ENCODE measurements at places on chromosomes 5 and 9. TPM values are rescaled to one million over a fixed set of nuclear protein-coding genes. Genes with fewer than 3 reads are reported as not detected.

- no peak overlapping the region for H3K27ac ChIP-seq
- no peak overlapping the region for H3K4me3 ChIP-seq
- no peaks in the 10 kb centered on the region for H3K4me1 ChIP-seq
- H3K27me3 ChIP-seq, result no peaks in the 10 kb centered on the region
Observed at GRCh38 chr5:4020400-4020799, 424.8 kb downstream of the IRX1 start.

DNA sequence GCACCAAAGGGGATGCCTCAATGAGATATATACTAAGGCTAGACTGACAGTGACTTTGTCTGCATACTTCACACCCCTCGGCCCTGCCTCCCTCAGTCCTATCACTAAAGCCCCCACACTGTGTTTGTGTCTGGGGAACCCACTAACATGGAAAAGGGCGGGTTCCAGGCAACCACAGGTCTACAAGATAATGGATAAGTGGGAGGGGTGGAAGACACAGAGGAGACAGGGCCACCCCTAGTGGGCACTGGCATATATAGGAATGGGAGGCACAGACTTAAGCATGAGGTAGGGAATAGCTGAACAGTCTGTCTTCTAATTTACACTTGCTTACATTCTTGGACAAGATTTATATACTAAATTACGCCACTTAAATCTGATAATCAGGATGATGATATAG, 74.0 kb downstream of the SLIT3 start:
- H3K4me1 ChIP-seq, result peaks cover 4% of the 10 kb centered on the region
- DNase-seq, result no peak
- H3K27ac ChIP-seq, result no peak overlapping the region
- no peaks in the 10 kb centered on the region for H3K36me3 ChIP-seq
- no peaks in the 10 kb centered on the region for H3K27me3 ChIP-seq

GRCh38 chr9:116987721-116988485, 300.8 kb downstream of the TRIM32 start:
- no peak overlapping the region for H3K27ac ChIP-seq
- no peaks in the 10 kb centered on the region for H3K36me3 ChIP-seq
- no peak overlapping the region for H3K4me3 ChIP-seq

- no peak overlapping the region for H3K27ac ChIP-seq
- no peak overlapping the region for H3K4me3 ChIP-seq
- H3K4me1 ChIP-seq, result no peaks in the 10 kb centered on the region
Observed at GRCh38 chr5:662751-663435, 30.3 kb downstream of the TPPP start.

DNA sequence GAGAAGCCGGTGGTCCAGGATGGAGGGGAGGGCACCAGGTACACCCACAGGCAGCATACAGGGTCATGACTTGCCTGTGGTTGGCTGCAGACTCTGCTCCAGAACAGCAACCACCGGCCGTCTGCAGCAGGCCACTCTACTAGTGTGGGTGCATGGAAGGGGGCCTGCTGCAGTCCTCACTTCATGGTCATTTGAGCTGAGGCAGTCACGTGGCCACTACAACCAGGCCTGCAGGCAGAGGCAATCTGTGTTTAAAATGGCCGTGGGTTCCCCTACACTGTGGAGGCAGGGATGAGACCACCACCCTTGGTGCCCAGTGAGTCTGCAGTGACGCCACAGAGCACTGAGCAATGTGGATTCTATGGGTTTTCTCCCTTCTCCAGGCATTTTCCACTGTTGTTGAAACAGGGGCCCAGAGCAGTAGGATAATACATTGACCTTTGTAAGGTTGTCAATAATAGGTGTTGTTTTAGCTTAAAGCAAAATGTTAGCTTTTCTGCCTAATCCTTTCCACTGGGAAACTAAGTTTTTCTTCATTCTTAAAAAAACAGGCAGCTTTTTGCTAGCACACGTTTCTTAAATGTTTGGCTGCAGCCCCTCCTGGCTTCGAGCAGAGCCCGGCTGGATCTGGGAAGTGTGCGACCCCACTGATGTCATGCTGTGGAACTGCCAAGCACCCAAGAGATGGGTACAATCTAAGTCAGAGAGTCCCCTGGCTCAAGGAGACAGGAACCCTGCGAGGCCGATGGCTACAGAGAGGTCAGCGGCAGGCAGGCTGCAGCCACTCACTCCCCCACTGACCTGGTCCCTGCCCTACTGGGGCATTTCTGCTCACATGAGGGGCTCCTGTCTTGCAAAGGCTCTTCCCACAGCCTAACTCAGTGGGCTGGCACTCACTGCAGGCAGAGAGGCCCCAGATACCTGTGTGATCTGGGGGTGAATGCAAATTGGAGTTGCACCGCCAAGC, 21.2 kb downstream of the GADD45G start:
- H3K4me3 ChIP-seq, result no peak overlapping the region
- H3K4me1 ChIP-seq, result no peaks in the 10 kb centered on the region
- H3K27me3 ChIP-seq, result no peaks in the 10 kb centered on the region
- DNase-seq, result no peak

DNA sequence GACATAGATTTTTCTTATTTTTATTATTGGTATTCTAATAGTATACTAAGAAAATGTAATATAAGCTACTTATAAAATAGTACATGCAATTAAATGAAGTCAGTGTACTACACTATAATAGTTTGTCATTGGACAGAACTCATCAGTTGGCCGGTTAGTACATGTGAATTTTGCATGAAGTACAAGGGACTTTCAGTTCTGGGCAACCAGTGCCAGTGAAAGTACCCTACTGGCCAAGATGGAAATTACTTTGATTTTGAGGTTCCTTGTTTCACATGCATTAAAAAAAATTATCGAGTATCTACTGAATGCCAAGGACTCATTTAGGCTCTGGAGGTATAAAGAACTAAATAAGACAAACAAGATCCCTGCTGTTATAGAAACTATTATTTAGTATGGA, 213.4 kb upstream of the ELL2 start:
- no peak for DNase-seq
- H3K27me3 ChIP-seq, result no peaks in the 10 kb centered on the region
- no peak overlapping the region for H3K27ac ChIP-seq
- H3K36me3 ChIP-seq, result no peaks in the 10 kb centered on the region
- H3K4me1 ChIP-seq, result peaks cover 3% of the 10 kb centered on the region
- H3K4me3 ChIP-seq, result no peak overlapping the region

GRCh38 chr5:166710271-166710670, 1581.2 kb upstream of the WWC1 start:
- DNase-seq, result no peak
- no peak overlapping the region for H3K27ac ChIP-seq
- no peaks in the 10 kb centered on the region for H3K27me3 ChIP-seq
- H3K4me3 ChIP-seq, result no peak overlapping the region

GRCh38 chr5:35201291-35201690, 29.0 kb downstream of the PRLR start:
- H3K4me1 ChIP-seq, result peaks cover 1% of the 10 kb centered on the region
- H3K36me3 ChIP-seq, result no peaks in the 10 kb centered on the region
- no peak overlapping the region for H3K27ac ChIP-seq
- H3K4me3 ChIP-seq, result no peak overlapping the region
- DNase-seq, result no peak

GRCh38 chr5:82165740-82166530, 112.2 kb downstream of the RPS23 start:
- H3K36me3 ChIP-seq, result no peaks in the 10 kb centered on the region
- H3K27me3 ChIP-seq, result no peaks in the 10 kb centered on the region
- DNase-seq, result peak; percentile 74
- H3K4me3 ChIP-seq, result no peak overlapping the region
- H3K4me1 ChIP-seq, result no peaks in the 10 kb centered on the region
- no peak overlapping the region for H3K27ac ChIP-seq

DNA sequence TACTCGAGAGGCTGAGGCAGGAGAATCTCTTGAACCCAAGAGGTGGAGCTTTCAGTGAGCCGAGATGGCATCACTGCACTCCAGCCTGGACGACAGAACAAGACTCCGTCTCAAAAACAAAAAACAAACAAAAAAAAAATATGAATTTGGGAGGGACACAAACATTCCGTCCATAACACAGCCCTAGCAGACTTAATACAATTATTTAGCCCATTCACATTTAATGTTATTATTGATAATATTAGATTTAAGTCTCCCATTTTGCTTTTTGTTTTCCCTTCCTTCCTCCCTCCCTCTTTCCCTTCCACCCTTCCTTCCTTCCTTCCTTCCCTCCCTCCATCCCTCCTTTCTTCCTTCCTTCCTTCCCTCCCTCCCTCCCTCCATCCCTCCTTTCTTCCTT, 4.6 kb upstream of the CCNI2 start:
- no peak for DNase-seq
- H3K36me3 ChIP-seq, result no peaks in the 10 kb centered on the region
- no peaks in the 10 kb centered on the region for H3K27me3 ChIP-seq
- no peak overlapping the region for H3K4me3 ChIP-seq
- H3K4me1 ChIP-seq, result no peaks in the 10 kb centered on the region
- H3K27ac ChIP-seq, result no peak overlapping the region

- H3K27ac ChIP-seq, result no peak overlapping the region
- H3K4me3 ChIP-seq, result no peak overlapping the region
- no peaks in the 10 kb centered on the region for H3K27me3 ChIP-seq
- H3K4me1 ChIP-seq, result no peaks in the 10 kb centered on the region
- no peaks in the 10 kb centered on the region for H3K36me3 ChIP-seq
- no peak for DNase-seq
Observed at GRCh38 chr9:81293651-81294050, 395.7 kb downstream of the TLE1 start.

GRCh38 chr9:98742325-98743280, 33.9 kb upstream of the GABBR2 start:
- peaks cover 8% of the 10 kb centered on the region for H3K36me3 ChIP-seq
- H3K27ac ChIP-seq, result no peak overlapping the region
- no peaks in the 10 kb centered on the region for H3K27me3 ChIP-seq
- DNase-seq, result no peak
- no peak overlapping the region for H3K4me3 ChIP-seq

DNA sequence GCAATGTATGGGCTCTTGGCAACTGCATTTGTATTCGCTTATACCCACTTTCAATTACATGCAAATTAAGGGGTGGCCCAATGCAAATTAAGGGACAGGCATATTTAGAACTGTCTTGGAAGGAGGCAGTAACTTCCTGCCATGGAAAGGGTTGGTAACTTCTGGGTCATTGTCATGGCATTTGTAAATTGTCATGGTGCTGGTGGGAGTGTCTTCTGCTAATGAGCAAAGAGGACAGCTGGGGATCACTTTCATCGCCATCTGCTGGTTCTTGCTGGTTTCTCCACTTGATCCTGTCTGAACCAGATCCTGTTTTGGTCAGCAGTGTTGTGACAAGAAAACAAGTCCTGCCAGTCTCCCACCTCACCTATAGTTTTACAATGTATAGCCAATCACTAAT, 23.3 kb upstream of the UGT3A2 start:
- no peaks in the 10 kb centered on the region for H3K4me1 ChIP-seq
- no peak overlapping the region for H3K4me3 ChIP-seq
- H3K27ac ChIP-seq, result no peak overlapping the region
- DNase-seq, result no peak

- no peak overlapping the region for H3K4me3 ChIP-seq
- H3K27me3 ChIP-seq, result no peaks in the 10 kb centered on the region
- no peak for DNase-seq
- H3K36me3 ChIP-seq, result no peaks in the 10 kb centered on the region
Observed at GRCh38 chr5:123543438-123543837, 31.5 kb downstream of the CSNK1G3 start.

DNA sequence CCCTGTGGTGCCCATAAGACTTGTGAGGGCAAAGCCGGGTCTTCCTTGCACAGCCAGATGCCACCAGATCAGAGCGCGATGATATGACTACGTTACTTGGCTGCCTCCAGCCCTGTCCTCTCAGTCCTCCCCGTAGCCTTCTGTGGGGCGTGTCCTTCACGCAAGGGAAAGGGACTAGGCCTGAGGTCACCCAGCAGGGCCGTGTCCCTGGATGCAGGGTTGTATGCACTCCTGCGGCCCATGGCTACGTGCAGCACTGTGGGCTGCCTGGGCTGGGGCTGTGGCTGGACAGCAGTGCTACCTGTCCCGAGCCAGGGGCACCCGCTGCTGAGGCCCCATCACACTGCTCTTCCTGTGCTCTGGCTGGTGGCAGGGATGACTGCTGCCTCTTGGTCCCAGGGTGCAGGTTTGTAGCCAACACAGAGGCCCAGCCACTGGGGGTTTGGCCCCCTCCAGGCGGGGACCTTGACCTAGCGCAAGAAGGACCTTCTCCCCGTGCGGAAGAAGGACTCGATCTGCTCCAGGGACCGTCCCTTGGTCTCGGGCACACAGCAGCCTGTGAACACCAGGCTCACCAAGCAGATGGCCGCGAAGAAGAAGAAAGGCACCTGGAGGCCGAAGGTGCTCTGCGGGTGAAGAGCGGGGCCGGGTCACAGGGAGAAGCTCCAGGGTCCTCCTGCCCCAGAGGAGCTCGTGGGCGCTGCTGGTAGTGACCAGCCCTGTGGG, 7.2 kb downstream of the SLC2A6 start:
- DNase-seq, result no peak
- no peak overlapping the region for H3K4me3 ChIP-seq
- H3K36me3 ChIP-seq, result no peaks in the 10 kb centered on the region
- H3K4me1 ChIP-seq, result no peaks in the 10 kb centered on the region
- no peaks in the 10 kb centered on the region for H3K27me3 ChIP-seq

- no peaks in the 10 kb centered on the region for H3K36me3 ChIP-seq
- H3K27me3 ChIP-seq, result no peaks in the 10 kb centered on the region
- H3K4me3 ChIP-seq, result no peak overlapping the region
Observed at GRCh38 chr9:117462861-117463260, 48.0 kb upstream of the ASTN2 start.

DNA sequence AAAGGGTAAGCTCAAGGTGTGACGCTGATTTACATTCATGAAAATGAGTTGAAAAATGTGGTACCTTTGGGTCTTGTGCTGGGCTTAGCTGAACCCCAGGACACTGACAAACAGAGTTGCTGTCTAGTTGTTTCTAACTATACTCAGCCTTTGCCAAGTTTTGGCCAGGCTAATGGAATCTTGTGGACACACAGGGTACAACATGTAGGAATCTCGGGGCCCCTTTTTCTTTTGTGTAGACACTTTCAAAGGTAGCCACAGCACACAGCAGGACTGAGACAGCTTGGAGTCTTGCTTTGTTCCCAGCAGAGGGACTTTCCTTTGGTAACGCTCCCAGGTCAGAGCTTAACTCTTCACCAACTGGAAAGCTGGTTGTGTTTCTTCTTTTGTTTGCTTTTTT, 7.8 kb downstream of the LIX1 start:
- DNase-seq, result no peak
- no peak overlapping the region for H3K4me3 ChIP-seq
- H3K36me3 ChIP-seq, result no peaks in the 10 kb centered on the region
- no peaks in the 10 kb centered on the region for H3K27me3 ChIP-seq
- no peak overlapping the region for H3K27ac ChIP-seq
- H3K4me1 ChIP-seq, result no peaks in the 10 kb centered on the region

- no peaks in the 10 kb centered on the region for H3K27me3 ChIP-seq
- DNase-seq, result no peak
- H3K27ac ChIP-seq, result no peak overlapping the region
- no peak overlapping the region for H3K4me3 ChIP-seq
- no peaks in the 10 kb centered on the region for H3K36me3 ChIP-seq
- H3K4me1 ChIP-seq, result no peaks in the 10 kb centered on the region
Observed at GRCh38 chr9:21945606-21946005, 48.6 kb downstream of the CDKN2A start.

The ZNF883 gene
- 1.9 TPM for polyA plus RNA-seq

The MLANA gene
- not detected for polyA plus RNA-seq

The IRX2 gene
- 0.20 TPM for polyA plus RNA-seq

The DOCK2 gene
- 1.6 TPM for polyA plus RNA-seq

The P4HA2 gene
- polyA plus RNA-seq, result 19.2 TPM

The NUTM2F gene
- polyA plus RNA-seq, result not detected

The SPATA24 gene
- 7.7 TPM for polyA plus RNA-seq

The LIFR gene
- polyA plus RNA-seq, result 2.4 TPM

The SHOC1 gene
- polyA plus RNA-seq, result not detected

The GGTA1 gene
- 239 TPM for polyA plus RNA-seq
